ENCODE measurements at places on chromosomes 2 and 18.

DNA sequence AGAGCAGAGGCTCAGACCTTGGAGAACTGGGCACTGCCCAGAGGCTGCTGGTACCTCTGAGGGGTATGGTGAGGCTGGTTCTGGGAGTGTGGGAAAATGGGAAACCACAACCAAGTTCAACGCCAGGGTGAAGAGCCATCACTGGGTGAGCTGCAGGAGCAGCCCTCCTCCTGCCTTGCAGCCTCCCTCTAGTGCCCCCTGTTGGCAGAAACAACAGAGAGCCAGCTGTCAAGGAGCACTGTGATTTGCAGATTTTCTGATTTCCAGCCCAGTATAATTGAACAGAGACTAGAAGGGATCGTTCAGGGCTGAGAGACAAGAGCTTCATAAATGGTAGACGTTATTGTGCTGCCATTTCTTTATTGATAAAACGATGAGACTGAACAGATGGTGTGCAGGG is 50.5 kb downstream of the MAPK4 start:
- no peak for DNase-seq

- no peak for DNase-seq
Observed at GRCh38 chr2:72254831-72255451, 107.3 kb upstream of the CYP26B1 start.

DNA sequence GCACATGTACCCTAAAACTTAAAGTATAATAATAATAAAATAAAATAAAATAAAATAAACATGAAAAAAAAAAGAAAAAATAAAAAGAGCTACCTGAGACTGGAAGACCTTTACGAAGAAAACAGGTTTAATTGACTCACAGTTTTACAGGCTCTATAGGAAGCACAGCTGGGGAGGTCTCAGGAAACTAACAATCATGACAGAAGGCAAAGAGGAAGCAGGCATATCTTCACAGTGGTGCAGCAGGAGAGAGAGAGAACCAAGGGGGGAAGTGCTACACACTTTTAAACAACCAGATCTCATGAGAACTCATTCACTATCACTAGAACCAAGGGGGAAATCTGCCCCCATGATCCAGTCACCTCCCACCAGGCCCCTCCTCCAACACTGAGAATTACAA is 379.3 kb upstream of the VWC2L start:
- DNase-seq: no peak

DNA sequence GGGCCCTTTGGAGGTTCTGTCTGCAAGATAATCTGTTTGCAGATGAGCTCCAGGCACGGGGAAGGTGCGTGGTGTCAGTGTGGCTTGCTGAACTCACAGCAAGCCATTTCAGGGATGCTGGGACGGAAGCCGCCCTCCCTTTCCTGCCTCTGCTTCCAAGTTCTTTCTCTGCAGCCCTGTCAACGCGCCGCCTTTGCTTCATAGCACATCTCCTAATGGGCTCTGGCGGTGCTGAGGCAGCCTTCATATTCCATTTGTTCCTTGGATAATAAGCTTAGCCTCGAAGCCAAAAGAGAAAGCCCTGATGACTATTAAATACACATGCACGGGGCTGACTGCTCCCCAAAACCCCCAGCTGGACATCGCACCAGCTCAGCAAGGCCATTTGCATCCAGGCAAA is 81.7 kb upstream of the TAF1B start:
- DNase-seq: no peak

- no peak for DNase-seq
Observed at GRCh38 chr2:231923951-231924888, 2.0 kb downstream of the NPPC start.

GRCh38 chr2:25664183-25664964 is 9.0 kb downstream of the DTNB start:
- DNase-seq: no peak

GRCh38 chr2:174631009-174631981 is 33.7 kb upstream of the WIPF1 start:
- DNase-seq: no peak

GRCh38 chr2:27013738-27014137 is 19.0 kb upstream of the TMEM214 start:
- DNase-seq: no peak

- no peak for DNase-seq
Observed at GRCh38 chr2:213285404-213285803, 1.1 kb downstream of the SPAG16 start.

DNA sequence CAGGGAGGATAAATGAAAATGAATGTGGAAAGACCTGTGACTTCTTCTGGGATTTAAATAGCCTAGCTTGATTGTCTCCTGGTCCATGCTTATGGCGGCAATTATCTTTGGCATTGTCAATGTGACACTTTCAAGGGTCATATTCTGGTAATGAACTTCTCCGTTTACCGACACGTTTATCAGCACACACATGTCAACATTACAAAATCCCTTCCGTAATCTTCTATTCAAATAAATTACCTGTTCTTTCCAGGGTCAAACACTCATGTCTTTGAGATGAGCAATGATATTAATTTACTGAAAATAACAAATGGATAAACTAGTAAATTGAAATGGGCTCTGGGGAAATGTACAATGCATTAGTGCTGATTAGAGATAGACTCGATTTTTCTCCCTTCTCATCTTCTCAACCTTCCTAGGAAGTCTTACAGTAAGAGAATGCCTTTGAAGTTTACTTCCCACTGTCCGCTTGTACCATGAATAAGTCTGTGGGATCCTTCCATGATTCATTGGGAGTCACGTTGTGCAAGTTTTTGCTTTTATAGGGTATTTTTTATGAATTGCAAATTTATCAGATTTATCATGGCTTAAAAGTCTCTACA is 646.3 kb upstream of the LRATD1 start:
- no peak for DNase-seq

- no peak for DNase-seq
Observed at GRCh38 chr2:215658635-215659305, 222.9 kb upstream of the FN1 start.

DNA sequence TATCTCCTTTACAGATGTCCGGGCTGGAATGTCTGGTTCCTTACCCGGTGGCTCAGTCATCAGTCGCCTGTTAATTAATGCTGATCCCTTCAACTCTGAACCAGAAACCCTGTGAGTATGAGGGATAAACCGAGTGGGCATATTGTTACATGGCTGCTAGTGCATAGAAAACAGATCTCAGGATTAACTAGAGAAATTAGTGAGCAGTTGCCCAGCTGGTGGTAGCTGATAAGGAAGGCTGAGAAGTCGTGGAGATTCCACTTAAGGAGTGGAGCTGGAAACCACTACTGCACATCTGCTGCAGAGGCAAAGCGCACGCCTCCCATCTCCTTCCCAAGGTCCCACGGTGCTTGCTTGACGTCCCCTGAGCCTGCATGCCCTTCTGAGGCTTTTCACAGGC is 97.7 kb downstream of the DGKD start:
- DNase-seq: no peak

GRCh38 chr2:68936889-68937288 is 15.8 kb downstream of the GKN2 start:
- no peak for DNase-seq

All from NCI-H774 (cell line).